Vagina (tissue), 2 donors: ENCODE measurements at places on chromosomes 11 and 22.

DNA sequence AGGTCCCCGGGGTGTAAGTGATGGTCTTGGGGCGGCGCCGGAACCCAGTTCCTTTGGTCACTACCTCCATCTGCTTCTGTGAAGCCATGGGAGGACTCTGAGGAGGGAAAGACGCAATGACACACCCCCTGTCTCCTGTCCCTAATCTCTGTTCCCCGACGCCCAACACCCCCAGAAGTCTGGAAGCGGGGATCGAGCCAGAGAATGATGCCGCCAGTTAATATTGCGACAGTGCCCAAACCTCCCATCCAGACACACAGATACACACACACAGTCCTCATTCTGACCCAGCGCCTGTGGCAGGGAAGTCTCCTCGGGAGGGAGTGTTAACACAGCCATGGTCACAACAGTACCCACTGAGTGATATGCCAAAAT is 352 bp downstream of the C22orf23 start:
- peak overlapping the region; percentile 95 for H3K4me3 ChIP-seq
- H3K27me3 ChIP-seq: no peaks in the 10 kb centered on the region
- peaks cover 33% of the 10 kb centered on the region for H3K4me1 ChIP-seq
- DNase-seq: no peak
- H3K36me3 ChIP-seq: peaks cover 22% of the 10 kb centered on the region

GRCh38 chr22:40960145-40960544 is 9.0 kb downstream of the RBX1 start:
- DNase-seq: no peak
- no peaks in the 10 kb centered on the region for H3K27me3 ChIP-seq
- H3K4me1 ChIP-seq: no peaks in the 10 kb centered on the region
- no peaks in the 10 kb centered on the region for H3K36me3 ChIP-seq
- H3K27ac ChIP-seq: no peak overlapping the region

- H3K4me3 ChIP-seq: no peak overlapping the region
- no peaks in the 10 kb centered on the region for H3K36me3 ChIP-seq
Measured at GRCh38 chr11:111088847-111089355, 156.6 kb upstream of the POU2AF2 start.

DNA sequence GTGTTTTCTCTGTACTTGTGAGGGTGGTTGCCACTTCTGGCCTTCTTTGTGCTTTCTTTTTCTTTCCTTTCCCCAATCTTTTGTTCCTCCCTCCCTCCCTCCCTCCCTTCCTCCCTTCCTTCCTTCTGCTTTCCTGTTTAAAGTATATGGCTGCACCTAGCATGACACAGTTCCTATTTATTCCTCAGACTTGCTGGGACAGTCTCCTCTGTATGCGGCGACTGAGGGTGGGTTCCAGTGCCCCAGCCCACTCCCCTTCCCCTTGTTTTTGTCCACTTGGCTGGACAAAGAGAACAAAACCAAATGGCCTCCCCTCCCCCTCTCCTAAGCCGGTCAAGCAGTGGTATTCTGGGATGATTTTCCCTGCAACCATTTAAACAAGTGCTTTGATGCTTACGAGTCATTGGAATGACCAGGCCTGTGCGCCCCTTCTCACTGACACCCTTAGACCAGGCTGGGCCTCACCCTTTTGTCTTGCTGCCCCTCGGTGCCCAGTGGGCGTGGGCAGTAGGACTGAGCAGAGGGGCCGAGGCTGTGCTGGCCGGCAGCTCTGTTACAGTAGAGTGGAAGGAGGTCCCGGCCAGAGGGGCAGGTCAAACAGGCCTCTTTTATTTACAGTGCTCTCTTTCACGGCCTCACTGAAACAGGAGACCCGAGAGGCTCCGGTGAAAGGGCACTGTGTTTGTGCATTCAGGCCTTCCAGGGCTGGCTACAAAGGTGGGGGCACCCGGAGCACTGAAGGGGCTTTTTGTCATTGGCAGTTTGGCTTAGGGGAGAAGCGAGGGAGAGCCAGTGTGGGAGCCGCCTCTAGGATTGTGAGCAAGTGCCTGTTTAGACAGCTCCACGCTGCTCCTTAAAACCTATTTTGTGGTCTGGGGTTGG is 32.2 kb downstream of the ZBTB16 start:
- peak overlapping the region; percentile 34 for H3K27ac ChIP-seq
- DNase-seq: no peak
- peaks cover 84% of the 10 kb centered on the region for H3K4me1 ChIP-seq
- no peak overlapping the region for H3K4me3 ChIP-seq
- no peaks in the 10 kb centered on the region for H3K27me3 ChIP-seq

DNA sequence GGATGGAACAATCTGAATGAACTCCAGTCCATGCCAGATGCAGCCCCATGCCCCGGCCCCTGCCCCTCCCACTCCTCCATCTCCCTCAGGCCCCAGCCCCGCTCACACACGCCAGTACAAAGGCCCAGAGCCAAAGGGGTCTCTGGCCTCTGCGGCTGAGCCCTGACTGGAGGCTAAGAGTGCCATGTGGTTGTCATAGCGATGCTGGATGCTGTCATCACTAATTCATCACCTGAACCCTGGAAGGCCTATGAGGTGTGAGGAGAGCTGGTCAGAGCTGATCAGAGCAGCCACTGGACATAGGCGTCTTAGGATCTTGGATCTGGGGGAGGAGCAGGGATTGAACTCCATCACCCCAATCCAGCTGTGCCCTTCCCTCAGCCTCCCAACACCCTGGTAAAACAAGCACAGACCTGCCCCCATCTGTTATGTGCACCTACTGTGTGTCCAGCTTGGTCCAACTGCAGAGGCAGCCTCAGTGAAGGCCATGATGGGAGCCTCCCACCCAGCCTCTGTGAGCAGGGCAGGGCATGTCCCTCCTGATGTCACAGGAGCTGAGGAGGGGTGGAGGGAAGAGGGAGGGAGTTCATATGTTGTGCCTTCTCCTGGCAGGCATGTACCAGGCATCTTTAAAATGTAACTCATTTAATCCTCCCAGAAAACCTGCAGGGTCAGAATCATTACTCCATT is 16.7 kb downstream of the PDE2A start:
- DNase-seq: no peak
- H3K36me3 ChIP-seq: no peaks in the 10 kb centered on the region
- H3K4me3 ChIP-seq: no peak overlapping the region
- H3K4me1 ChIP-seq: no peaks in the 10 kb centered on the region
- no peaks in the 10 kb centered on the region for H3K27me3 ChIP-seq

GRCh38 chr11:95680169-95680929 is 109.2 kb downstream of the FAM76B start:
- H3K27ac ChIP-seq: peak overlapping the region; percentile 31
- peaks cover 18% of the 10 kb centered on the region for H3K4me1 ChIP-seq
- no peak overlapping the region for H3K4me3 ChIP-seq
- DNase-seq: no peak
- no peaks in the 10 kb centered on the region for H3K27me3 ChIP-seq
- no peaks in the 10 kb centered on the region for H3K36me3 ChIP-seq

DNA sequence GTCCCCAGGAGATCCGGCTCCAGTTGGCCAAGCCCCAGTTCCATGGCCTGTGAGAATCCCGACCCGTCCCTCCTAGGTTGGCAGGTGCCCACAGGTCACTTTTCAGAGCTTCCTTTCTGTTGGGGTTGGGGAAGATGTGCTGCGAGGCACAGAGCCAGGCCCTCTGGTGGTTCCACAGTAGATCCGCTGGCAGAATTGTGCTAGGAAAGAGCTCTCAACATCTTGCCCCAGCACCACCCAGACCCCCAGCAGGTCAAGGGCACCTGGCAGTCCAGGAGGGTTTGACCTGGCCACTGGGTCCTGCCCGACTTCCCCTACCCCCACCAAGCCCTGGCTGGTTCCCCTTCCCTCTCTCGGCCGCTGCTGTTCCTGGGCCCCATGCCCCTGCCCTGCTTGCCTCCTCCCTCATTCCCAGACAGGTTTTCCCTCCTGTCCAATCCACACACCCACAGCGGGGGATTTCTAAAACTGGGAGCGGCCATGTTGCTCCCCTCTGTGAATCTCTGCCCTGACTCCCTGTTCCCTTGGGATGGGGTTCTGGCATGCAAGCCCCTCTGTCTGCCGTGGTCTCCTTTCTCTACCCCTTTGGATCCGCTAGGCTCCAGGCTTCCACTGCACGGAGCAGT is 26.2 kb upstream of the GCAT start:
- no peak overlapping the region for H3K4me3 ChIP-seq
- H3K27me3 ChIP-seq: no peaks in the 10 kb centered on the region
- DNase-seq: no peak
- H3K4me1 ChIP-seq: peaks cover 41% of the 10 kb centered on the region
- H3K27ac ChIP-seq: no peak overlapping the region
- no peaks in the 10 kb centered on the region for H3K36me3 ChIP-seq

- H3K36me3 ChIP-seq: no peaks in the 10 kb centered on the region
- H3K27ac ChIP-seq: no peak overlapping the region
- H3K4me3 ChIP-seq: no peak overlapping the region
- peaks cover 35% of the 10 kb centered on the region for H3K4me1 ChIP-seq
- DNase-seq: no peak
- no peaks in the 10 kb centered on the region for H3K27me3 ChIP-seq
Measured at GRCh38 chr11:102309621-102310541, 7.4 kb upstream of the BIRC3 start.

DNA sequence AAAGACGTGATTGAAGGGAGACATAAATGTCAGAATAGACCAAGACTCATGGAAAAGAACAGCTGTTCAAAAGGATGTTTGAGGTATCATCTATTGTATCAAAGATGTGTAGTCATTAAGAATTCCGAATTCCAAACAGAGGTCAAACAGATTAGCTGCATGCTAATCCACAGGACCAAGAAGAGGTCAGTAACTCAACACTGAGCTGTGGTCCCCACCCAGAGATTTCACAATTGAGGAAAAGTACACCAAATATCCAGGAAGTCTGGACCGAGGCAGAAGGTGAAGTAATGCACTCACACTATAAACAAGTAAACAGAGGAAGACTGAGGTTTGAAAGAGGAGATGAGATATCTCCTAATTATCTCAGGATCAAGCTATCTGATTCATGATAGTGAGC is 29.6 kb upstream of the OR5P2 start:
- no peak overlapping the region for H3K4me3 ChIP-seq
- no peaks in the 10 kb centered on the region for H3K27me3 ChIP-seq
- no peaks in the 10 kb centered on the region for H3K36me3 ChIP-seq
- H3K27ac ChIP-seq: no peak overlapping the region
- no peak for DNase-seq

- H3K27me3 ChIP-seq: no peaks in the 10 kb centered on the region
- no peak overlapping the region for H3K4me3 ChIP-seq
- H3K27ac ChIP-seq: no peak overlapping the region
- H3K4me1 ChIP-seq: no peaks in the 10 kb centered on the region
Measured at GRCh38 chr11:26483108-26483507, 89.0 kb downstream of the MUC15 start.

DNA sequence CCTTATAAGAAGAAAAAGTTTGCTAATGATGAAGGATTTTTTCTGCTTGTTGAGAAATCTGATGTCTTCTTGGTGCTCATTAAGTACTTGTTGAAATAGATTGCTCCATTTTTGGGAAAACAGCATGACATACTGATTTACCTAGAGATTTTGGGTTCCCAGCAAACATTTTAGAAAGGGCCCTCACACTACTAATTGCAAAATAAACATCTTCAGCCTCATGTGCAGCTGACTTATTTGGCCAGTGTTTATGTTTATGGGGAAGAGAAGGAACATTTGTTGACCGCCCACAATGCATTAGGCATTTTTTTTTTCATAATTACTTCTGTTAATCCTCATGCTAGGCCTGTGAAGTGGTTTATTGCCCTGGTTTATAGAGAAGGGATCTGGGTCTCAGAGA is 40.1 kb downstream of the LDLRAD3 start:
- H3K4me1 ChIP-seq: peaks cover 22% of the 10 kb centered on the region
- H3K36me3 ChIP-seq: no peaks in the 10 kb centered on the region
- H3K27ac ChIP-seq: no peak overlapping the region

DNA sequence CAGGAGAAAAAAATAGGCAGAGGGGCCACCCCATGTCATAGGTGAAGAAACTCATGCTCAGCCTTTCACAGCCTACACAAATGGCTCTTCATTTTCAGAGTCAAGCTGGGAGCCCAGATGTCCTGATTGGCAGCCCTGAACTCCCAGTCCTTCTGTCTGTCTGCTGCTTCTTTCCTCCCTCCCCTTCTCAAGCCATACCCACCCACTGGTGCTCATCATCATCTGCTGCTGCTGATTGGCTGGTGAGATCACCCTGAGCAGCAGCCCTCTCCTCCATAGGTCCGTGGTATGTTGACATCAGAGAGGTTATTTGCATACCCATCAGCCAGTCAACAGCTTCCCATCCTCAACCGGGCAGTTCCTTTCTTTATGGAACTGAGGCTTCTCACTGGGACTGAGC is 46.1 kb upstream of the PRDM11 start:
- no peaks in the 10 kb centered on the region for H3K36me3 ChIP-seq
- H3K4me1 ChIP-seq: peaks cover 8% of the 10 kb centered on the region
- H3K27ac ChIP-seq: no peak overlapping the region
- no peak overlapping the region for H3K4me3 ChIP-seq
- peak; percentile 88 for DNase-seq

GRCh38 chr11:112697391-112698178 is 263.6 kb upstream of the NCAM1 start:
- no peaks in the 10 kb centered on the region for H3K4me1 ChIP-seq
- H3K27ac ChIP-seq: no peak overlapping the region
- H3K27me3 ChIP-seq: no peaks in the 10 kb centered on the region
- H3K4me3 ChIP-seq: no peak overlapping the region
- no peak for DNase-seq
- H3K36me3 ChIP-seq: no peaks in the 10 kb centered on the region

GRCh38 chr22:37771702-37772427 is 35.9 kb upstream of the GCAT start:
- no peaks in the 10 kb centered on the region for H3K4me1 ChIP-seq
- H3K27ac ChIP-seq: no peak overlapping the region
- no peaks in the 10 kb centered on the region for H3K36me3 ChIP-seq
- no peak for DNase-seq

GRCh38 chr11:86069408-86070101 is 671 bp upstream of the PICALM start:
- peak overlapping the region; percentile 98 for H3K4me3 ChIP-seq
- no peak for DNase-seq
- H3K27ac ChIP-seq: peak overlapping the region; percentile 86
- no peaks in the 10 kb centered on the region for H3K36me3 ChIP-seq
- H3K27me3 ChIP-seq: no peaks in the 10 kb centered on the region

DNA sequence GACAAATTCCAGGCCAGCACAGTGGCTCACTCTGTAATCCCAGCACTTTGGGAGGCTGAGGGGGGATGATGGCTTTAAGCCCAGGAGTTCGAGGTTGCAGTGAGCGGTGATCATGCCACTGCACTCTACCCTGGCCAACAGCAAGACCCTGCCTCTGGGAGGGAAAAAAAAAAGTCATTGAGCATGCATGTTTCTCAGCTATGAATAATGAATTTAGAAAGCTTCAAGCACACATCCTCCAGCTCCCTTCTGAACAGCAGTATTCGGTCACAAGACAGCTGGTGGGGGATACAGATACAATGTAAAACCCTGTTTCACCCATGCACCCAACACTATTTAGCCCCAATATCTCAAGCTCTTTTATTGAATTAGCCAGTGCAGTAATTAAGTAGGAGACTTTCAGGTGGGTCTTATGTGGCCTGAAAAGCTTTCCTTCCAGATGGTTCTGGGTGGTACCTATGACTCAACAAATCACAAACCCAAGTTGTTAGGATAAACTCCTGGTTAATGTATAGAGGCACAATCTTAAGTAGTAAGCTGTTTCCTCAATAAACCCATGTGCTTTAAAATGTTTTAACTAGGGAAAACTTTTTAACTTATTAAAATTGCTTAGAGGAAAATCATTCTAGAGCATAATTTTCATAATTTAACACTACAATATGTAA is 13.4 kb downstream of the PRDM10 start:
- H3K4me1 ChIP-seq: no peaks in the 10 kb centered on the region
- DNase-seq: no peak
- no peaks in the 10 kb centered on the region for H3K36me3 ChIP-seq
